ENCODE measurements at places on chromosomes 6 and 20.

GRCh38 chr6:19805129-19805481 is 32.1 kb upstream of the ID4 start:
- DNase-seq: no peak

GRCh38 chr6:87848616-87849015 is 146.6 kb upstream of the AKIRIN2 start:
- no peak for DNase-seq

- DNase-seq: no peak
Measured at GRCh38 chr6:99547526-99547925, 20.9 kb downstream of the CCNC start.

DNA sequence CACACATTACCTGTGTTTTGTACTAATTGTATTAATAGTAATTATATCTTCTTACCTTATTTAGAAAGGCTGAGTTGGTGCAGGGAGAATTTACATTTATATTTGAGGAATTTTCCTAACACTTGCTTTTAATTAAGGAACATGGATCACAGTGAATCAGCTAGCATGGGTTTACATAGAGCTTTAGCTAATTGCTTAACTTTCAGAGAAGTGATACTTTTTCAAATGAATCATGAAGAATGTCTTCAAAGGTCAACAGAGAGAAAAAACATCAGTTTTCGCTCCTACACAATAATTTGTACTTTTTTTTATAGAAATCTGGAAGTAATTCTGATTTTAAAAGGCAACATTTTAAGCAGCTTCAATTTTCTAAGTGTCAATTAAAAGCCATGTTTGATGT is 195.0 kb upstream of the HEY2 start:
- no peak for DNase-seq

DNA sequence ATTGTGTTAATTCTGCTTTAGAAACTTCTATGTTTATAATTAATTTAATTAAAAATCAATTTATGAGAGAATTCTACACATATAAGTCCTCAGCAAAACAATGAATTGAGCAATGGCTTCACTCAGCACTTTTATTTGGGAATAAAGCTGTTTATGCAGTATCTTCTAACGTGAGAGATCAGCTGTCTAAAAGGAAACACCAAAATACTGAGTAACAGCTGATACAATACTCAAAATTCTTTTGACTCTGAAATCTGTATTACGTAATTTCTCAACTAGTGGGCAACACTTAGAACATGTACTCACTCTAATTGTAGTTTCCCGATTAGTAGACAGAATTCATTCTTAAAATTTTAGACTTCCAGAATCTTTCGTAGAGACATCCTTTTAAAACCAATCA is 49.8 kb downstream of the MAP3K7 start:
- DNase-seq: peak; percentile 38

DNA sequence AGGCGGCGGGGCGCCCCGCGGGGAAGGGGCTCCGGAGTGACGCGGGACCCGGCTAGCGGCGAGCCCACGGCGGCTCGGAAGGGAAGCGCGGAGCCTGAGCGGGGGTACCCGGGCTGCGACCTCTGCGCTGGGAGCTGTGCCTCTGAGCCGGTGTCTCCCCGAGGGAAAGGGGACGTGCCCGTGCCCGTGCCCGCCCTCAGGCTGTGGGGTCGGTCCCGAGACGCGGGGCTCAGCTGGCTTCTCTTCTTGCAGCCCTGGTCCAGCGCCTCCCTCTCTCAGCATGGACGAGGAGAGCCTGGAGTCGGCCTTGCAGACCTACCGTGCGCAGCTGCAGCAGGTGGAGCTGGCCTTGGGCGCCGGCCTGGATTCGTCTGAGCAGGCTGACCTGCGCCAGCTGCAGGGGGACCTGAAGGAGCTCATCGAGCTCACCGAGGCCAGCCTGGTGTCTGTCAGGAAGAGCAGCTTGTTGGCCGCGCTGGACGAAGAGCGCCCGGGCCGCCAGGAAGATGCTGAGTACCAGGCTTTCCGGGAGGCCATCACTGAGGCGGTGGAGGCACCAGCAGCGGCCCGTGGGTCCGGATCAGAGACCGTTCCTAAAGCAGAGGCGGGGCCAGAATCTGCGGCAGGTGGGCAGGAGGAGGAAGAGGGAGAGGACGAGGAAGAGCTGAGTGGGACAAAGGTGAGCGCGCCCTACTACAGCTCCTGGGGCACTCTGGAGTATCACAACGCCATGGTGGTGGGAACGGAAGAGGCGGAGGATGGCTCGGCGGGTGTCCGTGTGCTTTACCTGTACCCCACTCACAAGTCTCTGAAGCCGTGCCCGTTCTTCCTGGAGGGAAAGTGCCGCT is 686 bp downstream of the ZGPAT start:
- DNase-seq: no peak

GRCh38 chr20:22447447-22447778 is 137.0 kb downstream of the FOXA2 start:
- DNase-seq: no peak

DNA sequence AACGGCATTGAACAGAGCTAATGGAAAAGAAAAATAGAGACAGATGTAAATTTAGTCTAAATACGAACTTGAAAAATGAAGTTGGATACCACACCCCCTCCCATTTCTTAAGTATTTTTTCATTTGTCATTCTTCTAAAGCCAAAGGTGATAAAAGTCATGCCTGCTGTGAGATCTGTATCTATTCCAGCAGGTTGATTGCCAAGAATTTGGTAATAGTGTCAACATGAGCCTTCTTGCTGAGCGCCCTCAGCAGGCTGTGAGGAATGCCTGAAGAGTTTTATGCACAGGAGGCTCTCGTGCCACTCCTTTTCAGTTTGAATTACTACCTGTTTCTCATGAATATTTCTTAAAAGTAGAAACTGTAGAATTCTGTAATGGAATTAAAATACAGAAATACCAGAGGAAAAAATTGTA is 165.4 kb downstream of the QKI start:
- no peak for DNase-seq

- DNase-seq: no peak
Measured at GRCh38 chr6:26075063-26075717, 12.0 kb upstream of the HFE start.

DNA sequence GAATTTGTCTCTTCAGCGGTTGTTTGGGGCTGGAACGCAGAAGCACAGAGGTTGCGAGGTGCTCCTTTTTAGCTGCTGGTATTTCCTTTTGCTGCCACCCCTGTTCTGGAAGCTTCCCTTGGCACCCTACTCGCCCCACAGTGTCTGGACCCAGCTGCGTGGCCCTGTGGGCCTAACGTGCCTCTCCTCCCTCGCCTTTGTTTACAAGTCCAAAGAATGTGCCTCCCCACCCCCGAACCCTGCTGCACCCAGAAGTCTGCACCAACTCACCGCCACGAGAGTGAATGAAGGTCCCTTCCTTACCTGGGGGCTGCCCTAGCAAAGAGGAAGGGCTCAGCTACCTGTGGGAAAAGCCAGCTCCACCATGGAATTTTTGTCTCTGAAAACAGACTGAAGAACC is 139.7 kb upstream of the RPS6KA2 start:
- DNase-seq: no peak

DNA sequence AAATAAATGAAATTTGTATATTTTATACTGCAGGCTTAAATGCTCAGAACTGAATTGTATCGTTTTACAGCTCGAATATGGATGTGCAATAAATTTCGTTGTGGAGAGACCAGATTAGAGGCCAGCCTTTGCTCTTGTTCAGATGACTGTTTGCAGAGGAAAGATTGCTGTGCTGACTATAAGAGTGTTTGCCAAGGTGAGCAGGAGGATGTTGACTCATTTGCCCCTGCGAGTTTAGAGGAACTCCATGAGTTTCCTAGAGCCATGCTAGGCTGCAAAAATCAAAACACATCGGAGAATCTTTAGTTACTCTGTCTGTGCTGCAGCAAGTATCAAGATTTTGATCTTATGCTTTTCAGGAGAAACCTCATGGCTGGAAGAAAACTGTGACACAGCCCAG is 15.4 kb downstream of the ENPP3 start:
- DNase-seq: no peak

DNA sequence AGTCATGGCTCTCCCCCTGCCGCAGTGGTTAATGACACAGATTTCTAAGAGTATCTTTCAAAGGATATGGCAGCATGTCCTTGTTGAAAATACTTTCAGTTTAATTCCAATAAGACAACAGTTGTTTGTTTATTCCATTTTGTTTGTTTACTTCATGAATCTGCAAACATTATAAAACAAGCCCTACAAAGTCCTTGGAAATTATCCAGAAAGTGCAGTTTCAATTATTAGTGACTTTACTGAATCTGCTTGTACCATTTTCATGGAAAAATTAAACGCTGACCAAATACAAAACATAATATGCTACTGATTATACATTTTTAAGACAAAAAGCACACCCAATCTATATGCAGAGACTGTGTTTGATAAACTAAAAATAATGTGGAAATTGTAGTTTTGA is 3.3 kb downstream of the HEY2 start:
- no peak for DNase-seq

DNA sequence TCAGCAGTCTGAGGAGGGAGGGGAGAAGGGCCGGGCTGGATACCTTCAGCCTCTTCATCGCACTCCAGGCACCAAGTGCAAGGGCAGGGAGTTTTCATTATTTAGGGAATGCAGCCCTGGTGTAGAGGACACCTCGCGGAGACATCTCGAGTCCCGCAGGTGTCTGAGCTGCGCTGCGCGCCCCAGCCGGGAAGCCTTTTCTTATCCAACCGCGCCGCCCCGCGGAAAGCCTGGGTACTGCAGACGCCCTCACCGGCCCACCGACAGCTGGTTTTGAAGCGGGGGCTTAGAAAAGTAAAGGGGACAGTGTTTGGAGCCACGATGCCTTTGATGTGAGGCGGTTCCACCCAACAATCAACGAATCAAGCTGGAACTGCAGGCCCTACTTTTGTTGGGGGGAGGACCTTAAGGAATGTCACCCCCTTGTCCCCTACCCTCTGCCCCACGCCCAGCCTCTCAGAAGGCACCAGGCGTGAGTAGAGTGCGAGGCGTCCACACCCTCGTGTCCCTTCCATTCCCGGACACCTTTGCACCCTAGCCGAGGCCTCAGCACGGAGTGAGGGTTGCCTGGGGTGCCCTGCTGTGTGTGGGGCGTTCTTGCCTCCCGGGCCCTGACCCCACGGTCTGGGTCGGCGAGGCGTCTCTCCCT is 8.6 kb downstream of the NKX2-2 start:
- DNase-seq: peak; percentile 9

DNA sequence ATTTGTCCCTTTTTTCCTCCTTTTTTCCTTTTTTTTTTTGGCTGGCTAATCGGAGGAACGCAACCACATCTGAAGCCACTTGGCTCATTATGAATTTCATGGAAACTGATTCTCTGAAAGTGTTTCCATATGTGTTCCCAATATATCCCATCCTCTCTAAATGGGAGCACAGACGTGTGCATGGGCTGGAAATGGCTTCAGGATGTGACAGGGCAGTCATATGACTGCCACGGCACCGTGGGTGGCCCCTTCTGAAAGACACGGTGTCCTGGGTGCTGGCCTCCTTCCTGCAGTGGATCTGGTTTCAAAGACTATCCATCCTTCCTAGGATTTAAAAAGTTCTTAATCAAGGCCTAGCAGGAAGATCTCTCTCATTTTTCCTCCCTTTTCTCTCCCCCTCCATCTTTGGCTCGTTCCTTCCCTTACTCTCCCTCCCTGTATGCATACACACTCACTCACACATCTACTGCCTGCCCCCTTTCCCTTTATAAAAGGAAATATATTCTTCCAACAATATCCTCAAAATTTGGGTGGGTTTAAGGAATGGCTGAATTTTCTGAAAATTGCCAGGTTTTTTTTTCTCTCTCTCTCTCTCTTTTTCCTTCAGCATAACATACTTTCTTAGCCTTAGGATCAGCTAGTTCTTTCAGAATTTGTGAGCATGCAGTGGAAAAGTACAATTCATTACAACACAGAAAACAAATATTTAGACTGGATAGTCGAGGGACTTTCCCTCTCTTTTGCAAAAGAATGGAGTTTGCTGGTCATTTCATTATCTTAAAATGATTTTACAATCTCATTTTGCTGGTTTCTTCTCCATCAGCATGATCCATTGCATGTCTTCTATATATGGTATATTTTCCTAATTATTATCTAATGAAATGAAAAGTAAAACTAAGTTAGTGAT is 161.2 kb upstream of the SUPT3H start:
- DNase-seq: no peak

- peak; percentile 17 for DNase-seq
Measured at GRCh38 chr6:84428300-84428907, 201.0 kb upstream of the CEP162 start.

- no peak for DNase-seq
Measured at GRCh38 chr6:143664171-143664570, 13.6 kb upstream of the PHACTR2 start.

- no peak for DNase-seq
Measured at GRCh38 chr6:71294121-71294523, 5.5 kb downstream of the OGFRL1 start.

- peak; percentile 29 for DNase-seq
Measured at GRCh38 chr20:58892141-58892931, 39.8 kb downstream of the GNAS start.

DNA sequence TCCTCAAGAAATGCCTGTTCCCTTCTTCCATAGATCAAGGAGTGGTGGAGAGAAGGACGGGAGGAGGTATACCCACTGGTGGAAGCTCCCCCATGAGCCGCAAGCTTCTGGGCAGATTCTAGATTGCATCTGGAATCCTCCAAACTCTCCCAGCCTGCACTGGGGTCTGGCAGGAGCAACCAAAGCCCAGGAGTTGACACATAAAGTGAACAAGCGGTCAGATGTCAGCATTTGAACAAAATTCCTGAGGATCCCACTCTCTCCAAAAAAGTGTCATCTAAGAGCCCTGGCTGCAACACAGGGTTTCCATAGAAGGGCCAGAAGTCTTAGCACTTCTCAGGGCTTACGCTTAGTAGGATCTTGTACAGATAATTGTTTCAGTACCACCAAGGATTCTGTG is 88.2 kb downstream of the KCNB1 start:
- DNase-seq: no peak

GRCh38 chr20:46564241-46564957 is 13.9 kb upstream of the OCSTAMP start:
- DNase-seq: no peak

GRCh38 chr6:142853244-142854180 is 91.5 kb downstream of the HIVEP2 start:
- DNase-seq: no peak

- peak; percentile 13 for DNase-seq
Measured at GRCh38 chr6:74117113-74117512, 421.1 kb downstream of the CD109 start.

- DNase-seq: no peak
Measured at GRCh38 chr20:62524505-62524911, 48.7 kb upstream of the GATA5 start.
